ENCODE measurements at places on chromosomes 5 and 9. TPM values are rescaled to one million over a fixed set of nuclear protein-coding genes. Genes with fewer than 3 reads are reported as not detected.

The CLIC3 gene
- total RNA-seq: not detected

The CARD6 gene
- total RNA-seq: 1.4 TPM

The DNAH5 gene
- 4.2 TPM for total RNA-seq

The NTRK2 gene
- 272 TPM for total RNA-seq

The OR1J1 gene
- total RNA-seq: not detected

The PPP6C gene
- total RNA-seq: 24.5 TPM

The RNF183 gene
- not detected for total RNA-seq

The C5orf46 gene
- total RNA-seq: not detected

The SH3RF2 gene
- 1.2 TPM for total RNA-seq

The DRD1 gene
- total RNA-seq: 27.0 TPM

The SLC24A2 gene
- total RNA-seq: 11.5 TPM

The PDGFRB gene
- 28.6 TPM for total RNA-seq

The PAEP gene
- total RNA-seq: not detected
